ENCODE measurements at places on chromosomes 1 and 21. TPM values are rescaled to one million over a fixed set of nuclear protein-coding genes. Genes with fewer than 3 reads are reported as not detected.

SPRR2B gene
- polyA plus RNA-seq = not detected

TARDBP gene
- polyA plus RNA-seq = 315 TPM

OR2L3 gene
- not detected for polyA plus RNA-seq

CNR2 gene
- 0.10 TPM for polyA plus RNA-seq

CFHR5 gene
- polyA plus RNA-seq = not detected

RGS4 gene
- 8.2 TPM for polyA plus RNA-seq

HDGF gene
- 270 TPM for polyA plus RNA-seq

RGS5 gene
- polyA plus RNA-seq = 12.6 TPM

TSPEAR gene
- 0.82 TPM for polyA plus RNA-seq

SLFNL1 gene
- polyA plus RNA-seq = 0.46 TPM

TDRD10 gene
- polyA plus RNA-seq = 2.2 TPM

OXCT2 gene
- polyA plus RNA-seq = 0.33 TPM

HUNK gene
- 19.4 TPM for polyA plus RNA-seq

DNA sequence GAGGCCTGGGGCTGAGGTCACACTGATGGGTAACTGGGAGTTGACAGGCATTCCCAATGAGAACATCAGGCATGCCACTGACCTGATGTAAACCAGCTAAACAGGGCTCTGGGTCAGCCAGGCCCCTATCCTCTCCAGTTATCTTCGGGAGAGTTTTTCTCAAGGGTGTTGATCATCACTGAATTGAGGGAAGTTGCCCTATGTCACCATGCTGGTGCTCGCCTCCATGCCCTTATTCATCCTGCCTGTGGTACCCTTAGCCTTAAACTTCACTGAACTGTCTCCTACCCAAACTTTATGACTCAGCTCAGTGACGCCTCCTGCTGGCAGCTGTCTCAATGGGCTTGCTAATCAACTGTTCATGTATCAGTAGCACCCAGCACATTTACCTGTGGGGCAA is 80.7 kb upstream of the TNR start:
- DNase-seq = no peak

DNA sequence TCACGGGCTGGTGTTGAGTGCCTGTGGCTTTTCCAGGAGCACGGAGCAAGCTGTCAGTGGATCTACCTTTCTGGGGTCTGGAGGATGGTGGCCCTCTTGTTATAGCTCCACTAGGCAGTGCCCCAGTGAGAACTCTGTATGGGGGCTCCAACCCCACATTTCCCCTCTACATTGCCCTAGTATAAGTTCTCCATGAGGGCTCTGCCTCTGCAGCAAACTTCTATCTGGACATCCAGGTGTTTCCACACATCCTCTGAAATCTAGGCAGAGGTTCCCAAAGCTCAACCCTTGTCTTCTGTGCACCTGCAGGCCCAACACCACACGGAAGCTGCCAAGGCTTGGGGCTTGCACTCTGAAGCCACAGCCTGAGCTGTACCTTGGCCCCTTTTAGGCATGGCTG is 157.3 kb downstream of the MRPL39 start:
- DNase-seq = no peak

- no peak for DNase-seq
These were observed 1.4 kb upstream of the GSTM4 start for GRCh38 chr1:109654519-109654918.

GRCh38 chr21:31837618-31838390 is 35.0 kb upstream of the HUNK start:
- no peak for DNase-seq

- DNase-seq = no peak
These were observed 71.2 kb upstream of the HOOK1 start for GRCh38 chr1:59743324-59744091.

GRCh38 chr1:24727501-24728216 is 17.6 kb upstream of the CLIC4 start:
- DNase-seq = no peak

DNA sequence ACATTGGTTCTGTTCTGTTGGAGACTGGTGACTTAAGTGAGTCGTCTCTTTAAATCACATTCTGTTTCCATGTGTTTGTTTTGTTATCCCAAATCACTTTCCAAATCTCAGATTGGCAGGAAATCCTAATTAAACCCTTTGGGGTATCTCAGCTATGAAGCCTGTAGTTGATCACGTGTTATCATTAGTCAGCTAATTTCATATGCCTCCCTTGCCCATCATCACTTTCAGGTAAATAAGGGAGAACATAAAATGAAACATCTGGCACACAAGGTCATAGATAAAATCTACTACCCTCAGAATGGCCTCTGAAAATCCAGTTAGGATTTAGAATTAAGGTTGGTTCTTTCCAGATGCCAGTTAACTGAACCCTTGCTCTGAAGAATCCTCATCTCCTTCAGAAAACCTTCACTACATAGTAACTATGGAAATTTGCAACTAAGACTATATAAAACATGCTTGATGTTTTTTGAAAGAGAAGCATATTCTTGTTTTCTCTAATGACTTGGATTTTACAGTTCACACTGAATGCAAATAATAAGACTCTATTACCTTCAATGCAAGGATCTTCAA is 401.5 kb downstream of the DSCAM start:
- no peak for DNase-seq

DNA sequence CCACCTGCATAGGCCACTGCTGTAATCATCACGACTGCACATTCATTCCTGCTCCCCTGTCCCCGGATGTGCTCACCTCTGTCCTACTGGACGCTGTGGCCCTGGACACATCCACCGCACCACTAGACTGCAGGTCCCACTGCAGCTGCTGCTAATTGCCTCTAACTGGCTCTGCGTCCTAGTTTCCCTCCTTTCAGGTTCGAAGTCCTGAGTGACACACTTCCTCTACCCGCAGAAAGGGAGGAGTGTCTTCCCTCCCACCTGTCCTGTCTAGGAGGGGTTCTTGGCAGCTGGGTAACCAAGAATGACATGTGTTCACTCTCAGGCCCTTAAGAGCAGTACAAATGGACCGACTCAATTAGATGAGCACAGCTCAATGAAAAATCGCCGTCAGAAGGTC is 40.5 kb upstream of the ITPKB start:
- no peak for DNase-seq

- DNase-seq = peak; percentile 56
These were observed 32.4 kb downstream of the KCNN3 start for GRCh38 chr1:154837672-154838171.

DNA sequence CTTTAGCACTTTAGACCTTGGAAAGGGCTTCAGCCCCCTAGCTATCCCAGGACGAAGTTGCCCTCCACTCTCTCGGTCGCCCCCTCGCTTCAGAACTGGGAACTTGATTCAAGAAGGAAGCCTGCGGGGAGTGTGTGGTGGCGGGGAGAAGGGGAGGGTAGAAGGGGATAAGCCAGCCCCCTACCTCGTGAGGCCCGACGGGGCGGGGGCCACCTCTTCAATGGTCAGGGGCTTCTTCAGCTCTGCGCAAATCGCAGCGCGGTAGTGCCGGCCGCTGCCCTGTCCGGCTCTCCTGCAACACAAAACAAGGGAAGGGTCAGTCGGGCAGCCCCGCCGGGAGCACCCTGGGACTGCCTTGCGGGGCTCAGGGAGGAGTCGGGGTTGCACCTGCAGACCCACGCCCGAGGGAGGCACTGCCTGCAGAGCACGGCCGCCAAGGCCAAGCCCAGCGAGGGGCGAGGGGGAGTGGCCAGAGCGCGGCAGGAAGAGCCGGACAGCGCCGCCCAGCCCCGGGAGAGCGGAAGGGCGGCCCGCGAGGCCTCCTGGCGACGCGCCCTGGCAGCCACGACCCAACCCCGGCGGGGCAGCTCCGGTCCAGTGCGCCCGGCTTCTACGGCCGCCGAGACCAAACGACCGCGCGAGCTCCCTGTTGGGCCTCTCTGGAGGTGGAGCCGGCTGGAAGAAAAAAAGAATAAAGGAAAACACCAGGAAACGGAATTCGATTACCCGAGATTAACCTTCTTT is 56.2 kb upstream of the RASAL2 start:
- DNase-seq = peak; percentile 76

GRCh38 chr21:39976800-39977199 is 109.6 kb downstream of the PCP4 start:
- no peak for DNase-seq

DNA sequence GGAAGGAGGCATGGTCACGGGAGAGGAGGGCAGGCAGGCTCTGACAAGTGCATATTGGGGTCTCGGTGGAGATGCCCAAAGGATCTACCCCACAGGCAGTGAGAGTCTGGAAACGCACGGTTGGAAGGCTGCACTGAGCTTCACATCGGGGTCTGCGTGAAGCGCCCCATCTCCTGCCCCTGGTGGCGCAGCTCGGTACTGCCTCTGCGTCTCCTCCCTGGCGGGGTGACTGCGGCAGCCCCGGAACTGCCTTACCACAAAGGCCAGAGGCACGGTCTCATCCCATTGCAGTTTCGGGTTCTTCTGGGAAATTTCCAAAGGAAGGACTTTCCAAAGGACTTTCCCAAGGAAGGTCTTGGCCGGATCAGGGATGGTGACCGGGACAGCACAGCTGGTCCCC is 69.2 kb upstream of the AJAP1 start:
- DNase-seq = no peak

DNA sequence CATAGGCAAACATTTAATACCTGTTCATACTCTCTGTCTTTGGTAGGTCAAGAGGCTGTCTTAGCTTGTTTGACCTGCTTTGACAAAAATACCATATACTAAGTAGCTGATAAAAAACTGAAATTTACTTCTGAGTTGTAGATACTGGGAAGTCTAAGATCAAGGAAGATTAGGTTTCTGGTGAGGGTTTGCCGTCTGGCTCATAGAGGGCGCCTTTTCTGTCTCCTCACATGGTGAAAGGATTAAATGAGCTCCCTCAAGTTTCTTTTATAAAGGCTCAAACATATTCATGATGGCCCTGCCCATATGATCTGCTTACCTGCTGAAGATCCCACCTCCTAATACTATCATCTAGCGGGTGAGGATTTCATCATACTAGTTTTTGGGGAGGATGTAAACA is 1076.1 kb upstream of the NCAM2 start:
- no peak for DNase-seq

- DNase-seq = no peak
These were observed 42.8 kb downstream of the TYW3 start for GRCh38 chr1:74775735-74776134.

GRCh38 chr1:61709908-61710289 is 15.0 kb downstream of the TM2D1 start:
- DNase-seq = no peak

GRCh38 chr1:103949779-103950178 is 200.1 kb downstream of the AMY1C start:
- no peak for DNase-seq

GRCh38 chr1:8182034-8182761 is 135.7 kb upstream of the SLC45A1 start:
- DNase-seq = no peak

DNA sequence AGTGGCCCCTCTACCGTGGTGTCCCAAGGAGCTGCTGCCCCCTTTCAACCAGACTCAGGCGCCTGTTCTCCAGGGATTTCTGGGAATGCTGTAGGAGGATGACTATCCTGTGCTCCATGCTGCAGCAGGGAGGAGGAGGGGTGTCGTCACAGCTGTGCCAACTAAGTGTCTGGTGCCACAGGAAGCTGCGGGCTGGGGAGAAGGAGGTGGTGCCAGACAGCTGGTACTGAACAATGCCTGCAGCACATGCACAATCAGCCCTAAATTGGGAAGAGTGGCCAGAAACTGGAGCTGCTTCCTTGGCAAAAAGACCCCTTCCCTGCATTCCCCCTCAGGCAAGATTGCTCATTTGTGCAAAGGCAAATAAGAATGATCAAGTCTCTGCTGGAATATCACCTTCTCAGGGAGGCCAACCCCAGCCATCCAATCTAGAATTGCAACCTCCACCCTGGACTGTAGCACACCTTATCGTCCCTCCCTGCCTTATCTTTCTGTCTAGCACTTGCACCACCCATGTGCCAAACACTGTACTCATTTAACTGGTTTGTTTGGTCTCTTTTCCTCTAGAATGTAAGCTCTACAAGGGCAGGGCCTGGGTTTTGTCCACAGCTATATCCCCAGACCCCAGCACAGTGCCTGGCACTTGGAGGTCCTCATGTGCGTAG is 33.3 kb downstream of the LAMB3 start:
- DNase-seq = no peak

DNA sequence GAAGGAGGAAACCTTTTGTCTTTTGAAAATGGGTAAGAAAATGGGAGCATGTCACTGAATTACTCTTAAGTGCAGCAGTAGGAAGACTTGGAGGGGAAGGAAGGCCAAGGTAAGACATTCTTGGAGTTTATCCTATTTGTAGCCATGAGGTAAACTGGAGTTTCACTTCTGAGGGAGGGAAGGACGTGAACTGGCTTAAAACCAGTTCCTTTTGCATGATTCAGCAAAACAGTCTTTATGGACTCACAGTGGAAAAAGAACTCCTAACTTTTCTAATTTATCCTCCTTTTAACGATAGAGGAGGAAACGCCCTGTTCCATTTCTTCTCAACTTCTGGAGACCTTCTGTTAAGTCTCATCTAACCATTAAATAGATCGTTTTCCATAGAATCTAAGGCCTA is 2.5 kb downstream of the PRDX6 start:
- no peak for DNase-seq

- DNase-seq = no peak
These were observed 24.4 kb downstream of the FOXO6 start for GRCh38 chr1:41385398-41386195.

DNA sequence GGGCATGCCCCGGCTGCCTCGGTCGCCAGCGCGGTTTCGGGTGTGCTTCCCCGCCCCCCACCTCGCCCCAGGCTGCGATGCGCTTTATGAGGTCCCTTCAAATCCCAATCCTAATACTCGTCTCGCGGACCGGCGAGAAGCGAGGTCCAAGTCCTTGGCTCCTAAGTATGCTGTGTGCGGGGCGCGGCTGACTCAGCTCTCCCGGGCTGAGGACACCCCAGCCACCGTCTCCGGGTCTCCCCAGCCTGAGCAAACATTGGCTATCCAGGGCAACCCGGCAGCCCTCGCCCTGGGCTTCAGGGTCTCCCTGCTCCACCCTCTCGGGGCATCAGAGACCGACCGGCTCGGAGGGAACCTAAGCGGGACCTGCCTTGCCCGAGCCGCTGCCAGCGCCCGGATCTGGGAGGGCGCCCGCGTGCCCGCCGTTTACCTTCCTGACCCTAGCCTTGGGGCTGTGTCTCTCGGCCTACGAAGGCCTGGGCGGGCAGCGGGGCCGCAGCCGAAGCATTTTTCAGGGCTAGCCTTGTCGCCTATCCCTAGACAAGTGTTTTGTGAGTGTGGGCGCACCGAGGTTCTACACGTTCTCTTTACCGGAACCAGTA is 1.2 kb downstream of the ITPKB start:
- no peak for DNase-seq

GRCh38 chr21:38206646-38207045 is 50.1 kb upstream of the KCNJ15 start:
- no peak for DNase-seq
